ENCODE measurements at places on chromosomes 6 and 20.

- DNase-seq, result no peak
Measured at GRCh38 chr6:142987490-142987889, 42.5 kb upstream of the HIVEP2 start.

- DNase-seq, result no peak
Measured at GRCh38 chr6:18405477-18406293, 18.5 kb downstream of the RNF144B start.

GRCh38 chr6:30169658-30170614, 6.6 kb downstream of the TRIM15 start:
- no peak for DNase-seq

DNA sequence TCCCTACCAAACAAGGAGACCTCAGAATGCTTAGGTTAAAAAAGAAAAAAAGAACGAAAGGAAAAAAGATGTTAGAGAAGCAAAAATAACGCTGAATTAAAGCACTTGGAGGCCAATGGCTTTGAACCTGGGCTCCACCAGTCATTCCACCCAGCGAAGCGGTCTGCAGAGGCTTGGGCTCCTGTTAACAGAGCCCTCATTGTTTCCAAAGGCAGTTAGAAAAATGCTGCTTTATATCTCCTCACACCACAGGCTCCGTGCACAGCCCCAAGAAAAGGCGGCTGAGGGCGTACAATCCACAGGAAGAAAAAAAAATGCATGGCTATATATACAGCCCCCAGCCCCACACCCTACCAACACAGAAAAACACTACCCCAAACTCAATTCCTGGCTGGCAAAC, 255.9 kb downstream of the FOXC1 start:
- no peak for DNase-seq

DNA sequence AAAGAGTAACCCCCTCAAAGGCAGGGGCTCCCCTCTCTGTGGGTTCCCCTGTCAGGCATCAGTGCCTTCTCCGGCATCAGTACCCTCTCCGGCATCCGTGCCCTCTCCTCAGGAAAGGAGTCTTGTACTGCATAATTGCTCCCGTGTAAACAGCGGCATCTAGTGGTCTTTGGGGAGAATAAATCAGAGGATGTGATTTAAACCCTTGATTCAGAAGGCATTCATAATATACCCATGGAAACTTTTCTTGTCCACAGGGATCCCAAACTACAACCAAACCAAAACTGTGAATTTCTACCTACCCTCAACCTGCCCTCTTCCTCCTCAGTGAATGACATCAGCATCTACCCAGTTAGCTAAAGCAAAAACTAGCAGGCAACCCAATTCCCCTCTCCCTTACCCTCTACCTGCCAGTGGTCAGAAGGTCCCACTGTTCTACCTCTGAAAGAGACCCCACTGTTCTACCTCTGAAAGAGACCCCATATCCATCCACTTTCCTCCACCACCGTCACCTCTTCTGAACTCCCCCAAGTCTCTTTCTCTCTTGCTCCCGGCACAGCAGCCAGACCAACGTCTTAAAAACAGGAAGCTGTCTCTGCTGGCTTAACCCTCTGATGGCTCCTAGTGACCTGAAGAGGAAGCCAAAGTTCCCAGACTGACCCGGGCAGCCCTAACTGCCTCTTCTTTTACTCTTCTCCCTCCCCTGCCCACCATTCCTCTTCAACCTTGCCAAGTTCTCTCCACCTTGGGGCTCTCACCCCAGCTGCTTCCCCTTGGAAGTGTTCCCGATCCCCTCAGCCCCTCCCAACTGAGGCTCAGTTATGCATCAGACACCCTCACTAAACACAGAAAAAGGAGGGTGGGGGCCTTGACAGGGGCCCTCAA, 27.2 kb downstream of the UBE2V1 start:
- DNase-seq, result no peak

DNA sequence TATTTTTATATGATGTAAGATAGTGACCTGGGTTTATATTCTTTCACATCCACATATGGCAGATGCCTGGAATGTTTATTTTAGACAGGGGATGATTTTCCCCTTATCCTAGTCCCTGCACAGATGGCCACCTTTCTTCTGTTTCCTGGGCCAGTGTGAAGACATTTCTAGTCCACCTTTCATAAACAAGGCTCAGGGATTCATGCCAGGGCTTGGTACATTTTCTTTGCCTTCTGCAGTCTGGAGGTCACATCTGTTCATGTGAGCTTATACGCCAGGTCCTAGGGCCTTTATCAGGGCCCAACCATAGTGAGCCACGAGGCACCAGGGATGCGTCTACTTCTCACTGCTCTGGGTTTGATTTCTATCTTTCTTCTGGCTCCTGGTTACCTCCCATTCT, 38.0 kb upstream of the ERVFRD-1 start:
- no peak for DNase-seq

DNA sequence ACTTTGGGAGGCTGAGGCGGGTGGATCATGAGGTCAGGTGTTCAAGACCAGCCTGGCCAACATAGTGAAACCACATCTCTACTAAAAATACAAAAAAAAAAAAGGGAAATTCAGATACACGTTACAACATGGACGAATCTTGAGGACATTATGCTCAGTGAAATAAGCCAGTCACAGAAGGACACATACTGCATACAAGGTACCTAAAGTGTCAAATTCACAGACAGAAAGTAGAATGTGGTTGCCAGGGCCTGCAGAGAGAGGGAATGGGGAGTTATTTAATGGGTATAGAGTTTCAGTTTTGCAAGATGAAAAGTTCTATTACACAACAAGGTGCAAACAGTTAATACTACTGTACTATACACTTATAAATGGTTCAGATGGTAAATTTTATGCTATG, 75.1 kb downstream of the SNX5 start:
- DNase-seq, result no peak

GRCh38 chr6:137715589-137716045, 151.4 kb upstream of the TNFAIP3 start:
- no peak for DNase-seq

DNA sequence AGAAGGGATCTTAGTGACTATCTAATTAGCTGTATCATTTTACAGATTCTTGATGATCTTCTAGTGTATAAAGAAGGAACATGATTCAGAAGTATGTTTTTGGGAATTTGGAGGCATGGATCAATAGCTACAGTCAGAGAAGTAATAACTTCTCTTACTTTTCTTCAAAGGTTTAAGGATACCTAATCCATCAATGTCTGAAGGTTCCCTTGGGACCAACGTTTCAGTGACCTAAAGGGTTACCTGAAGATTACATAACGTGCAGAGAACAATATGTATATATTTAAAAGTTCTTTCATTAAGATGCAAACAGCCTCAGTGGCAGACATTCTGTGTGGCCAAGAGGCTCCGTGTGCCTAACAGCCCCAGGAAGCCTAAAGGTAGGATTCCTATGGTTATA, 3.2 kb downstream of the HDAC2 start:
- no peak for DNase-seq

- no peak for DNase-seq
Measured at GRCh38 chr6:71171497-71172070, 117.0 kb upstream of the OGFRL1 start.

DNA sequence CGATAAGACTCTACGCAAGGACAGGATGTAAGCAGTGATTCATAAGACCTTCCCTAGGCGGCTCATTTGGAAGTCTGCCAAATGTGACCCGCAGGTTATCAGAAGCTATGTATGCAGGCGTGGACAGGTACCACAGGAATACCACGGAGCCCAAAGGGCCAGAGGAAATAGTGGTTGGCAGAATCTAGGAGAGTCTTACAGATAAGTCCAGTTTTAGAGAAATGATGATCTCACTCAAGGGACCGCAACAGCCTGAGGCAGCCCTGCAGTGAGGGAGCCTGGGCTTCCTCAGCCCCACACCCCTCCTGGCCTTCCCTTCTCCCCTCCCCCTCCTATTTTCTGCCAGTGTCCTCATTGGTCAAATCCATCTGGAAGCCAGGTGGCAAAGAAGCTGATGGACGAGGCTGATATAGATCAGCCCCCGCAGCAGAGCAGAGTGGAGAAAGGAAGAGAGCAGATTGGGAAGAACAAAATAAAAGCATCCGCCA, 110.6 kb downstream of the FNDC1 start:
- DNase-seq, result no peak

- DNase-seq, result no peak
Measured at GRCh38 chr20:60266177-60266823, 308.1 kb downstream of the CDH26 start.

GRCh38 chr6:69489970-69490369, 306.8 kb downstream of the LMBRD1 start:
- DNase-seq, result no peak

DNA sequence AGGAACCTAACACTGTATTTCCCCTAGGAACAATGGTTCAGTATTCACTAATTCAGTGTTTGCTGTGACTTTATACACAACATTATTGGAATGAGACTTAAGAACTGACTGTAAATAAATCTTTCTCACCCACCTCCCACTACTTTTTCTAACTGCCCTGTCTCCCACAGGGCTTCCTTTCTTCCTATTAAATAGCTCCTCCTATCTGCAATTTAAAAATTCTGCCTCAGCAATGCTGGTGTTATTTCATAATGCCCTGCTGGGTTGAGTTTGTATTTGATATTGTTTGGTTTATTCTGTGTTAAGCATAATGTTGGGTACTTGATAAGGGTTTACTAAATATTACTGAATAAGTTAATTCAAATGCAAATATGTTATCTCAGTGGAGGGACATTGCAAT, 573.1 kb upstream of the RNF217 start:
- no peak for DNase-seq

GRCh38 chr6:47261191-47261590, 48.5 kb downstream of the TNFRSF21 start:
- DNase-seq, result no peak

GRCh38 chr6:130775411-130776012, 51.7 kb upstream of the SMLR1 start:
- DNase-seq, result no peak

- DNase-seq, result no peak
Measured at GRCh38 chr20:57020364-57020763, 246.1 kb downstream of the BMP7 start.

GRCh38 chr6:43355862-43356590, 13.4 kb downstream of the ZNF318 start:
- DNase-seq, result no peak

DNA sequence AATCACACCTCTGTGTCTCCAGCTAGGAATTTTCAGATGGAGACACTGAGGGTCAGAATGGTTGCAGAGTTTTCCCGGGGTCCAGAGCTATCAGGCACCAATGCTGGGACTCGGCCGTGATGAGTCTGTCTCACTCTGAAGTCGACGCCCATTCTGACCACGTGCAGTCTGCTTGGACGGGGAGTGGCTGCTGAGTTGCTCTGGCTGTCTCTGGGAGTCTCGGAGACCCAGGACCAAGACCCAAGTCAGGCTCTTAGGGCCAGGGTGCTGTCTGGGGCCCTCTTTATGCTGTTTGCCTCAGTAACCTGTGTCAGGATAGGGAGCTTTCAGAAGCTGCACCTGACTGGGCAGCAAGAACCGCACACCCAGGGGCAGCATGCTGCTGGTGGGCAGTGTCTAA, 4.6 kb downstream of the IP6K3 start:
- DNase-seq, result no peak

GRCh38 chr6:144435602-144436426, 150.7 kb downstream of the UTRN start:
- no peak for DNase-seq

GRCh38 chr6:19519941-19520340, 317.2 kb upstream of the ID4 start:
- DNase-seq, result no peak

DNA sequence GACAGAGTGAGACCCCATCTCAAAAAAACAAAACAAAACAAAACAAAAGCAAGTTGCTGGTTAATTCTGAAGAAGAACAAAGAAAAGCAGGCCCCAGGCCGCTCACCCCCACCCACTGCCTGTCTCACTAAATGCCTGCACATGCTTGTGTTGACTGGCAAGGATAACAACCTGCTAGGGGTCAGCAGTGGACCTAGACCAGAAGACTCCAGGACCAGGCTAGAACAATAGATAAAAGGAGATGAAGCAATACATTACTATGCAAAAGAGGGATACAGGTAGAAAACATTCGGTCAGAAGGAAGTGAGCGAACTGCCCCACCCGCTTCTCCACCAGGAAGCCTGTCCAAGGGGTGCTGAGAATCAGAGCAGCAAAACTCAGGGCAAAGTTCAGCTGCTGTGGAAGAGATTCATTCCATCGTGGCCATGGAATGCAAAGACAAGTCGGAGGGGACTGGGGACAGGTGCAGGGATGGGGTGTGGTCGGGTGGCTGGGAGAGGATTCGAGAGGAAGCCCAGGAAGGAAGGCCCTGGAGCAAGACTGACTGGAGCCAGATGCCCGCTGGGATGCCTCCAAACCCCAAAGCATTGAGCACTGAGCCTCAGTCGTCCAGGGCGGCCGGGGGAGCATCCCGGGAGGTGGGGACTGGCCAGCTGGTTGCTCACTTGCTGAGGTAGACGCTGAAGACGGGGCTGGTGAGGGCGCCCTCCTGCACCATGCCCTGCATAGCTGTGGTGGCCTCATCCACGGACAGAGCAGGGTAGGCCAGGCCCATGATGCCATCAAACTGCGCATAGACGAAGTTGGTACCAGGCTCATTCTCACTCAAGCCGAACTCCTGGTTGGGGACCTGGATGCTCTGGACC, 5.3 kb downstream of the PGC start:
- no peak for DNase-seq

GRCh38 chr20:50630578-50631263, 60.6 kb downstream of the RIPOR3 start:
- DNase-seq, result no peak

DNA sequence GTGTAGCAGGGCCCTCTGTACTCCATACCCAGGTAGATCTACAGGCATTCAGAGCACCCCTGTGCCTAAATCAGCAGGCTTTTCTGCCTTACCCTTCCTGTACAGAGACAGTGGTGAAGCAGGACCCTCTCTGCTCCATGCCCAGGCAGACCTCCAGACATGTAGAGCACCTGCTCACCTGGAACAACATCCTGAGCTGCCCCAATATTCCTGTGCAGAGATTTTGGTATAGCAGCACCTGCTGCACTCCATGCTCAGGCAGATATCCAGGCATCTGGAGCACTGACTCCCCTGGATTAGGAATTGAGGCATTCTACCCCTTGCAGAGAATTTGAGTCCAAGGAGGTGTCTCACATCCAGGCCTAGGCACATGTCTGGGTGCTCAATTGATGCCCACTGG, 12.6 kb upstream of the CST1 start:
- no peak for DNase-seq

- no peak for DNase-seq
Measured at GRCh38 chr6:15480525-15480924, 182.3 kb downstream of the DTNBP1 start.

- no peak for DNase-seq
Measured at GRCh38 chr6:166360243-166361076, 18.1 kb upstream of the SFT2D1 start.

GRCh38 chr6:29758761-29759160, 35.5 kb downstream of the HLA-F start:
- DNase-seq, result no peak

GRCh38 chr6:89734526-89734925, 85.1 kb downstream of the MDN1 start:
- DNase-seq, result no peak

DNA sequence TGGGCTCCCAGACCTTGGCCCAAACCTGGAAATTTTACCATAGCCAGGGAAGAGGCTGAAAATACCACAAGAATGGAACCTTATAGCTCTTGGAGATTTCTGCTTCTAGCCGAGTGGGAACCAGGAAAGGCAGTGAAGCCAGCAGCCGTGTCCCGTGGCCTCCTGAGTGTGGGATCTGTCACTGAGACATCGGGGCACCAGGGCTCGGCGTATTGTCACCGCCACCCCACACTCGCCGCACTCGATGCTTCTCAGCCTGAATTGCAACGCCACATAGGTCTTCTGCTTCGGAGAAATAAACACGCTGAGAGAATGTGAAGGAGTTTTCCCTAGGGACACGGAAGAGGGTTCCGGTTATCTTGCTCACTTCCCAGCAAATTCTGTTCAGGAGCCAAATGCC, 61.5 kb downstream of the DLL1 start:
- DNase-seq, result no peak

Data from progenitor cell of endocrine pancreas (in vitro differentiated cells).